Stimulated activated CD8-positive, alpha-beta memory T cell treated with anti-CD3 and anti-CD28 coated beads, Interleukin-7, amount 100 ng/mL, for 1 hour (primary cell): ENCODE measurements at places on chromosomes 11 and 22.

- no peak for DNase-seq
Measured at GRCh38 chr11:96259134-96259830, 83.7 kb downstream of the MAML2 start.

DNA sequence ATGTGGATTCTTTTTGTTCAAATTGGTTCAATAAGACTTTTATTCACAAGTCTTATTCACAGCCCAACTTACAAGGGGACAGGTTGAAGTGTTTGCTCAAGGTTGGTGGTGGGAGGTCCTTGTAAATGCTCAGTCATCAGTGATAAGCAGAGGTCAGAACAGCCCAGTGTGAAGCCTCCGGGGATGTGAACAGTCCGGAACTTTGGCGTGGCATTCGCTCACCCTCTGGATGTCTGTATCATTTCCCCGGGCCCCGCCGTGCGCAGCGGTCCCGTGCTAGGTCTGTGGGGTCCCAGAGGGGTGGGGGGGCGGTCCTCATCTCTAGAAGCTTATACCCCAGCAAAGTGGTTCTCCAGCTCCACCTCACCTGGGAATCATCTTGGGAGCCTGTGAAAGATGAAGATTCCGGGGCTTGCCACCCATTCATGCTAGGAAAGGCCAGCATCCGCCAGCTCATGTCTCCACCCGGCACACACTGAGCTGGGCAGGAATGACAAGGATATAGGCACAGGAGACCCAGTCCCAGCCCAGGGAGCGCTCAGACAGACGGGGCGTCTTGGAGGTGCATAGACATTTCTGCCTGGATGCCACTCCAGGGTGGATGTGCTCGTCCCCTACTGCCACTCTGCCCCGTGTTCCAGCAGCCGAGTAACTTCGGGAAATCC lies 327.5 kb downstream of the TBC1D22A start:
- DNase-seq: no peak

DNA sequence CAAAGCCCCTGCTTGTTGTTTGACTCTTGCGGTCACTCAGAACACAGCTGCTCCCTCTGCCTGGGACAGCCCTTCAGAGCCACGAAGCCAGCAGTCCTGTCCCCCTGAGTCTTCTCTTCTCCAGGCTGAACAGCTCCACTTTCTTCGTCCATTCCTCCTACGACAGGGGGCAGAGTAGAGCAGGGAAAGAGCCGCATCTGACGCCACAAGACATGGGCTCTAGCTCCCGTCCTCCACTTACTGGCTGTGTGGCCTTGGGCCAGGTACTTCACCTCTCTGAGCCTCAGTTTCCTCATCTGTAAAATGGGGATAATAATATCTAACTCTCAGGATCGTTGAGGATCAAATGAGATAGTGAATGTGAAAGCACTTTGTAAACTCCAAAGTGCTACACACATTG lies 29.9 kb downstream of the CHRDL2 start:
- DNase-seq: no peak

GRCh38 chr11:27281740-27282590 lies 81.0 kb downstream of the CCDC34 start:
- no peak for DNase-seq

GRCh38 chr11:76205252-76206076 lies 838 bp downstream of the WNT11 start:
- DNase-seq: no peak

GRCh38 chr22:24554313-24555164 lies at the start of gene GUCD1:
Gene GUCD1 (minus strand): TSS chr22:24555138. CDS start chr22:24554991, 147 bp downstream.
- DNase-seq: no peak

DNA sequence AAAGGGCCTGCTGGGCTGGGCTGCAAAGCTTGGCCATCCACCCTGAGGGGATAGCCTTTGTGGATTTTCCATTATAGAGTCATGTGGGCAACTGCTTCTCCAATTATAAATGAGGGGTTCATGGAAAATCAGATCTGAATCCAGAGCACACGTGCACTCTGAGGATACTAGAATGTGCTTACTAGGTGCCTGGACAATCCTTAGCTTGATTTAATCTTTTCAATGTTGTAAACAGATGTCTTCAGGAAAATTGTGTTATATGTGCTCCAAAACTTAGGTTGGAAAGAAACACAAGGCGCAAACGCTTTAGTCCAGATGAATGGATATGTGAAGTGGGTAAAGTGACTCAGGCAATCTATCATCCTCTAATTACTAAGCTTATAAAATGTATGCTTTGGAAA lies 92.0 kb downstream of the SLC17A6 start:
- DNase-seq: no peak

GRCh38 chr11:116513278-116513823 lies 259.4 kb downstream of the BUD13 start:
- no peak for DNase-seq

DNA sequence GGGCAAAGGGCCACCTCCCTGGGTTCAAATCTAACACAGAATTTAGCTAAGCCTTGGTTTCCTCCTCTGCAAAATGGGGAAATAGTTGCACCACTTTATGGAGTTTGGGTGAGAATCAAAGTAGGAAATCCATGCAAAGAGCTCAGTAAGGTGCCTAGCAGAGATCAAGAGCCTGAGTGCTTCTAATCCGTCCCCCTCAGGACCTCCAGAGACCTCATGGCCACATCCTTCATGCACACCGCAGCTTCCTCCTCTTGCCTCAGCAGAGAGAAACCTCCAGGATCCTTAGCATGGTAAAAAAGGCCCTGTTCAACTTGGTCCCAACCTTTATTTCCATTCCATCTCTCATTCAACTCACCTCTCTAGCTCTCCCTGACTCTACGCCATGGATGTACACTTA lies 37.8 kb upstream of the NAV2 start:
- no peak for DNase-seq

DNA sequence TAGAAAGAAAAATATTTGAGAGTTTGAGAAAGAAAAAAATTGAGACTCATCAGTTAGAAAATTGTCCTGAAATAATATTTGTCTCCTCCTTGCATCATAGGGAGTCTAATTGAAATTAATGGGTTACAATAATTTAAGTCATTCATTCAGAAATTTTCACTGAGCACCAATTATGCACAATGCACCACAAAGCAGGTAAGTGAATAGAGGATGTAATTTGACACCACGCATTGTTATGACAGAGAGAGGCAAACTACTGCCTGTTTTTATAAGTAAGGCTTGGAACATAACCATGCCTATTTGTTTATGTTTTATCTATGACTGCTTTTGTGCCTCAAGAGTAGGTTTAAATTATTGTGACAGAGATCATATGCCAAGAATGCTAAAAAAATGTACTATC lies 537.9 kb upstream of the FAT3 start:
- no peak for DNase-seq

GRCh38 chr11:1870721-1871466 lies 18.0 kb downstream of the LSP1 start:
- no peak for DNase-seq

DNA sequence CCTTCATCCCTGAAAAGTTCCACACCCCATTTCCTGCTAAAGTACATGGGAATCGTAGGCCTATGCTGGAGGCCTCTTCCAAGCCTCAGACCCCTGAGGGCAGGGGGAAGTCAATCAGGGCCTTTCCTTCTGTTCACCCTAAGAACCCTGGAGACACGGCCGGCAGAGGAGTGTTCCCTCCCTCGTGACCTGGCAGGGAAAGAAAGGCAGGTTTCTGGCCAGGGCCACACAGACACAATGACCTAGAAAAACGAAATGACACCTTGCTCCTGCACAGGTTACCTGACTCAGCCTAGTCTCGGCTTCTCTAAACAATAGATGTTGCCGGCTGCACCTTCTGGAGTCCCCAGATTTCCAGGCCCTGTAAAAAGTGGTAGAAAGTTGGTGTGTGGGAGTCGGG lies 60.6 kb upstream of the CADM1 start:
- DNase-seq: no peak

- DNase-seq: no peak
Measured at GRCh38 chr11:76892306-76892705, 31.6 kb downstream of the ACER3 start.

DNA sequence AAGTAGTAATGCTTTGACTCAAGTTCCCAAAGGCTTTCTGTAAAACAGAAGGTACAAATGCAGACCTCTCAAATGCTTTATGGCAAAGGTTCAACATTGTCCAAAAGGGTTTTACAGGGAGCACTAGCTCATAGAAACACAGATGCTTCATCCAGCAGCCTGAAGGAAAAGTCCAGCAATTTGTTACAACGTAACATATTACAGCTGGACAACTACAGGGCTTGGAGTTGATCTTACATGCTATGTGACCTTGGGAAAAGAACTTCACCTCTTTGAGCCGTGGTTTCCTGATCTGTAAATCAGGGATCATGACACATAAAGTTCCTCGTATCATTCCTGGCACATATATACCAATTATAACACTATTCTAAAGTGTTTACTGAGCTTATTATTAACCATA lies 84.9 kb downstream of the DDIAS start:
- DNase-seq: no peak

- no peak for DNase-seq
Measured at GRCh38 chr11:83115551-83115950, 41.4 kb upstream of the PCF11 start.

GRCh38 chr11:105840391-105840790 lies 181.6 kb downstream of the MSANTD4 start:
- no peak for DNase-seq

DNA sequence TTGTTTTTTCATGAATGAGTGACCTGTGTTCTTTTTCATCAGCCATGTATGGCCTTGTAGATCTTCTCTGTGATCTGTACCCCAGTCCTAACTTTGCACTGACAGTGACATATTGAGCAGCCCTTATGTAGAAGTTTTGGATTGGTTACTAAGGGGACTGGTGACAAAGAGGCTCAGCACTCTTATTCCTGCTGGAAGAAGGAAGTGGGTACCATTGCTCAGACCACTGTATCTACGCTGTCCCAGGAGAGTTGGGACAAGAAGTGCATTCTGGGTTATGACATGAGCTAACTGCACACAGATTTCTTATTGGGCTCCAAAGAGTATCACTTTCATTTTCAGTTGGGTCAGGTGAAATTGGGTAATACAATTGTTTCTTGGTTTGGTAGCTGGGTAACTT lies 107.8 kb upstream of the RASSF10 start:
- no peak for DNase-seq

DNA sequence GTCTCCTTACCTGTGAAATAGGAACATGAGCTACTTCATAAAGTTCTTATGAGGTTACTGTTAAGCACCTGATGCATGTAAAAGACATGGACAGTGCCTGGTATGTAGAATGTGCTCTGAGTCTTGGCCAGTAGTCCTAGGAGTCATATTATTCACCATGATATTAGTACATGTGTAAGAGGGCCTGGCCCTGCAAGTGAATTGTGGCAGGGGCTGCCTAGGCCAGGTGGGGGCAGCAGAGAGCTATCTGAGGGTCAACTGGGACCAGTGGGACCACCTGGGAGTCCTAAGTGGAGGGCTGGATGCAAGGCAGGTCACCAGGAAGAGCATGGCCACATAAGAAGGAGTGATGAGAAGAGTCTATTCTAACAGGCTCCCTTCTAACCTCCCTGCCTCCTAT lies 529.5 kb downstream of the SOX6 start:
- no peak for DNase-seq

- DNase-seq: no peak
Measured at GRCh38 chr22:37187891-37188761, at the start of gene C1QTNF6. Gene C1QTNF6 (minus strand): TSS chr22:37188247. CDS start chr22:37188213, 34 bp downstream.

GRCh38 chr11:44082645-44083044 lies 12.8 kb upstream of the EXT2 start:
- no peak for DNase-seq

GRCh38 chr22:46003271-46004091 lies 26.5 kb upstream of the WNT7B start:
- DNase-seq: no peak

DNA sequence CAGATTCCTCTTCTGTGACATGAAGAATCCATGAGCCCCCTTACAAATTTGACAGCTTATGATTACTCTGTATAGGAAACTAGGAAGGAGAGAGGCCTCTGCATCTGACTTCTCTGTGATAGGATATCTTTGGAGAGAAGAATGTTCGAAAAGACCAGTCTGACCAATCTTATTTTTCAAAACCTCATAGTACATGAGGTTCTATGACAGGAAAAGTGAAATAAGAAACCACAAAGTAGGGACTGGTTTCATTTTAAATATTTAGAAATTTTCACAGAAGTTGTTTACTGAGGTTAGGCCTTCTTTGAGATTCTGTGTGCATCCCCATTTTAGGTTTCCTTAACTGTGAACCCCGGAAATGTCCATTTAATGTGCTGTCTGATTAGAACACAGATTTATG lies 2.1 kb upstream of the OR4X1 start:
- no peak for DNase-seq

DNA sequence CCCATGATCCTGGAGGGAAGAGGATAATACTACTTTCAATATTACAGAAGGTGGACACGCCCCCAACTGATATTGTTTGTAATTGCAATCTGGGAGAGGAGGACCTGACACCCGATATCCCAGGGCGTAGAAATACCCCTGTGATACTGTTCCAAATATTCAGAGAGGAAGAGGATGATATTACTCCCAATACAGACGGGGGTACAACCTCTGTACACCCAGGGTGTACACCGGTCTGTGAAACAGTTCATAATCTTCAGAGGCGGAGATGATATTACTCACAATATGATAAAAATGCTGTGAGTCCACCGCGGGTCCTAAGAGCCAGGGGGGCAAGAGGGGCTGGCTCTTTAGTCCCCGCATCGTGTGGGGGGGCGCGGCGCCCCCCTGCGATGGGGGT lies 57.2 kb upstream of the ALDH3B2 start:
- no peak for DNase-seq

- DNase-seq: no peak
Measured at GRCh38 chr22:46851941-46852340, 89.5 kb downstream of the TBC1D22A start.

DNA sequence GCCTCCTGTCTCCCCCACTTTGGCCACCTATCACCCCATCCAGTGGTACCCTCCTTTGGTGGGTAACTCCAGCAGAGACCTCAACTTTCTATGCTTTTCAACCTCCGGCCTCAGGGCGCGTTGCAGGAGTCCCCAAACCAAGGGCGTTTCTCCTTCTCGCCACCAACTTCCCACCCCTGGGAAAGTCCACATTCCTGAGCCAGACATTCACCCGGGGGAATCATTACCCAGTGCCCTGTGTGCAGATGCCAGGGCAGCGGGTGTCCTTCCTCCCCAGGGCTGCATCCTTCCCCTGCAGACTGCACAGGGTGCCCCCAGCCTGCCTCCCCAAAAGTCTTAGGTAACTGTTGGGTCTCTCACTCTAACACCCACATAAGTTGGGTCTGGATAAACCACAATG lies 26.4 kb downstream of the MYEOV start:
- DNase-seq: no peak

DNA sequence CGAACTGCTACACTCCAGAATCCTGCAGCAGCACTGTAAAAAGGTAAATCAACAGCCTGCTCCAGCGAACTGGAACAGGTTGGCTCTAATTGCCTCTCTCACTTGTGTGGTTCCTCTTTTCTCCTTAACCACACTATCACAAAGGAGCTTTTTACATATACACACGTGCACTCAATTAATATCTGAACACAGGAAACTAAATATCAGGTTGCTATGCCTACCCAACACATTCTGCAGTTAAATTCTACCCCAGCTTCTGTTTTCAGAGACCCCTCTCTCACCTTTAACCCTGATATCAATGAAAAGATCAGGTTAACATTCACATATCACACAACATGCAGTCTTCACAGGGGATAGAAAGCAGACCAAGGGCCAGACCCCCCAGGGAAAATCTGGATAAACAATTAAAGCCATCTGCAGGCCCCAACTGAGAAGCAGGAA lies 11.0 kb downstream of the RBFOX2 start:
- DNase-seq: no peak
